Adrenal gland (tissue), 19 donors: ENCODE measurements at places on chromosomes 2 and 18. TPM values are rescaled to one million over a fixed set of nuclear protein-coding genes. Genes with fewer than 3 reads are reported as not detected.
A peak's percentile ranks its signal among the peaks of the same experiment; 100 is the strongest.

KLF11 gene
- total RNA-seq: 33.1 TPM

GPR39 gene
- total RNA-seq: 0.28 TPM

HOXD8 gene
- total RNA-seq: 31.8 TPM

CABYR gene
- 9.6 TPM for total RNA-seq

LANCL1 gene
- total RNA-seq: 42.8 TPM

COX7A2L gene
- total RNA-seq: 377 TPM

CSRNP3 gene
- 11.5 TPM for total RNA-seq

KLHL14 gene
- total RNA-seq: 0.39 TPM

PKDCC gene
- 50.4 TPM for total RNA-seq

FIGN gene
- total RNA-seq: 4.8 TPM

FZD7 gene
- 4.3 TPM for total RNA-seq

DNAH6 gene
- total RNA-seq: 0.67 TPM

DNA sequence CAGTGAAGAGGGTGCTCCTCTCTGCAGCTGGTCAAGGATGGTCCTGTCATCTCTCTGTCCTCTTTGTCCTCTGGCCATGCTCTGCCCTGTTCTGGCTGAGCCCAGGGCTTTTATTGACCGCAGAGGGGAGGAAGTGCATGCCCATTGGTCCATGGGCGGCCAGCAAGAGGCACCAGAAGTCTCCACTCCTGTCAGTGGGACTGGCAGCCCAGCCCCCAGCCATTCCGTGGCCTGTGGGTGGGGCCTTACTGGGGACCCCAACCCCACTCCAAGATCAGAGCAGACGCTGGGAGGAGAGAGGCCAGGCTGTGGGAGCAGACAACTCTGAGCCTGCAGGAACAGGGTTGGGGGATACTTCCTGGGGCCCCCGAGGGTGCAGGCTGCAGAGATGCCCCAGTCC, 156.9 kb downstream of the CTNNA2 start:
- DNase-seq: no peak

DNA sequence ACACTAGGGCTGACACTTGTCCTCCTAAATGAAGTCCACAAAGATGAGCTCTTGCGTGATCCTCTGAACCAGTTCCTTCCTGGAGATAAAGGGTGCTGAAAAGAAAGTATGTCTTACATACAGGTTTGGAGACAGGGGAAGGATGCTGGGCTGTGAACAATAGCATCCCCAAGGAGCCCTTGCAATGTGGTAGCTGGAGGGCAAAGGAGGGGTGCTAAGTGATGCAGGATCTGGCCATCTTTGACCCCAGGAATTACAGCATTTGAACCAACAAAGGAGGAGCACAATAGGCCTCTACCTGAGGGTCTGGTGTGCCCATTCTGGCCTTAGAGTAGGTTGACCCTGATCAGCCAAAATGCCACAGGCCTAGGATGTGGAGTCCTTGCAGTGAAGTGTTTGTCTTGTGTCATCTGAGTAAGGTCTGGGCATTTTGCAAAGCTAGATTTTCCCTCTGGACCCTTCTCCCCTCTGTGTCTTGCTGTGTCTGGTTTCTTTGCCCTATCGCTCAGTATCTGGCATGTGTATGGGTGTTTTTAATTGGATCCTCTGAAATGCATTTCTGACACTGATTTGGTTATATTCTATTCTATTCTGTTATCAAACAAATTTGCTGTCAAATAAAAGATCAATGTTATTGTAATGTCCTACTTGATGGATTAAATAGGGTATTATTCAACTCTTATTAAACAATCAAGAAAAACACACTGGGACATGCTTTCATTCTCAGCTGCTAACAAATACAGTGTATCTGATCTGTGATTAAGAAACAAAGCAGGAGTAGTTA, 364.8 kb upstream of the MEIS1 start:
- DNase-seq: no peak

DNA sequence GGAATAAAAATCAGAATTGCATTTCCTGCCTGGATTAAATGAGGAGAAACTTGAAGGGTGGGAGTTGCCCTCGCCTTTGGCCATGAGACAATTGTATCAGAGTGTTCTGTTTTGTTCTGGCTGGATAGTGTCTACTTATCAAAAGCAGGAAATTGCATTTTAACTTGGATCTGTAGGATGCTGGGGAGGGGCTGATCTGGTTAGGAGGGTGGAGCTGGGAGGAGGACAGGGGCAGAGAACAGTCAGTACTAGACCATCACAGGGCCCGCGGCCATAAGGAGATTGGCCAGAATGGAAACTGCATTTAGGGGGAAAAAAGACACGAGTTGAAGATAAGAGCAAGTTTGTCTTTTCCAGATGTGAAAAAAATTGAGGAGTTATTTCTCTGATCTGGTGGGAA, 199.1 kb upstream of the POU3F3 start:
- peak; percentile 32 for DNase-seq

DNA sequence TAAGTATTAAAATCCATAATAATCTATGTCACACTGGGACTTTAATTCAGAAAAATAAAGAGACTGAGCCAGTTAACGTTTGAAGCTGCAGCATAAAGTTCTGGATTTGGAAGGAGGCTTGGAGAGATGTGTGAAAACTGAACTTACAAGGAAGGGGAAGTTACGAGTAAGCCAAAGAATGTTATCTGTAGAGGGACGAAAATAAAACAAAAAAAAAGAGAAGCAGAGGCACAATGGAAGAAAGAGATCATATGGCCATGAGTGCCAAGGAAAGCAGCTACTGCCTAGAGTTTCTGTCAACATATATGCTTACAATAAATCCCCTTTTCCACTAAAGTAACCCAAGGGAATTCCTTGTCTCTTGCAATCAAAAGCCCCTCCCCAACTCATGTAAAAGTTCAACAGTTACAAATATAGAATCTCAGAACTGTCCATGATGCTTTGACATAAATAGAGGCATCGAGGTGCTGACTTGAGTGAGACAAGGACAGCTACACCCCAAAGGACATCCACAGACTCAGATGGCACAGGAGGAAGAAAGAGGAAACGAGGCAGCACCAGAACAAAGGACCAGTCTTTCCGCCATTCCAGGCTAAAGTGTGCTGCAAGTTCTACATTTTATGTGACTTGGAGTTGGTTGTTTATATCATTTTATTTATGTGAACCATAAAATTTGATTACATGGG, 16.1 kb upstream of the ARL5A start:
- no peak for DNase-seq

DNA sequence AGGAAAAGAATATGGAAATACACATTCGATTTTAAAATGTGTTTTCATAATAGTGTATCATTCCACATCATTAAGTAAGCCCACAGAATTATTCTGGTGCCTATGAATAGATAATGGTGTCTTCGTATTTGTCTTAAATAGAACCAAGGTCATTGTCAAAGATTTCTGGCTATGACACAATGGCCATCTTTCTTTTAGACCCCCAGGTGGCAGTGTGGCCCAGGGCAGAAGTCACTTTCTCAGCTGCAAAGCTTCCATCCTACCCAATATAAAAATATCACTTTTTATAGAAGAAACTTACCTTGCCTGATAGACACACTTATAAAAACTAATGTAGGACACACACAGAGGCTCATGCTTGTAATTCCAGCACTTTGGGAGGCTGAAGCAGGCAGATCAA, 57.5 kb downstream of the ZRANB3 start:
- peak; percentile 27 for DNase-seq

GRCh38 chr18:58268849-58269248, 224.8 kb downstream of the NEDD4L start:
- peak; percentile 46 for DNase-seq

- peak; percentile 47 for DNase-seq
These were observed 121.0 kb upstream of the SLC39A10 start for GRCh38 chr2:195535911-195536522.

- no peak for DNase-seq
These were observed 17.9 kb upstream of the AOX1 start for GRCh38 chr2:200567932-200568331.

DNA sequence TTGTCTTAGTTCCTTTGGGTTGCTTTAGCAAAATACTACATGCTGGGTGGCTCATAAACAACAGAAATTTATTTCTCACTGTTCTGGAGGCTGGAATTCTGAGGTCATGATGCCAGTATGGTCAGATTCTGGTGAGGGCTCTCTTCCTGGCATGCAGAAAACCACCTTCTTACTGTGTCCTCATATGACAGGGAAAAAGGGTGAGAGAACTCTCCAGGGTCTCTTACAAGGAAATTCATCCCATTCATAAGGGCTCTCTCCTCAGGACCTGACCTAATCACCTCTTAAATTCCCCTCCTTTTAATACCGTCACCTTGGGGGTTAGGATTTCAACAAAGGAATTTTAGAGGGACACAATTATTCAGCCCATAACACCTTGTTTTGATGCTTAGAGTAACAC, 243.1 kb upstream of the TNP1 start:
- no peak for DNase-seq

- no peak for DNase-seq
These were observed 348.9 kb downstream of the HRH4 start for GRCh38 chr18:24809173-24809950.

DNA sequence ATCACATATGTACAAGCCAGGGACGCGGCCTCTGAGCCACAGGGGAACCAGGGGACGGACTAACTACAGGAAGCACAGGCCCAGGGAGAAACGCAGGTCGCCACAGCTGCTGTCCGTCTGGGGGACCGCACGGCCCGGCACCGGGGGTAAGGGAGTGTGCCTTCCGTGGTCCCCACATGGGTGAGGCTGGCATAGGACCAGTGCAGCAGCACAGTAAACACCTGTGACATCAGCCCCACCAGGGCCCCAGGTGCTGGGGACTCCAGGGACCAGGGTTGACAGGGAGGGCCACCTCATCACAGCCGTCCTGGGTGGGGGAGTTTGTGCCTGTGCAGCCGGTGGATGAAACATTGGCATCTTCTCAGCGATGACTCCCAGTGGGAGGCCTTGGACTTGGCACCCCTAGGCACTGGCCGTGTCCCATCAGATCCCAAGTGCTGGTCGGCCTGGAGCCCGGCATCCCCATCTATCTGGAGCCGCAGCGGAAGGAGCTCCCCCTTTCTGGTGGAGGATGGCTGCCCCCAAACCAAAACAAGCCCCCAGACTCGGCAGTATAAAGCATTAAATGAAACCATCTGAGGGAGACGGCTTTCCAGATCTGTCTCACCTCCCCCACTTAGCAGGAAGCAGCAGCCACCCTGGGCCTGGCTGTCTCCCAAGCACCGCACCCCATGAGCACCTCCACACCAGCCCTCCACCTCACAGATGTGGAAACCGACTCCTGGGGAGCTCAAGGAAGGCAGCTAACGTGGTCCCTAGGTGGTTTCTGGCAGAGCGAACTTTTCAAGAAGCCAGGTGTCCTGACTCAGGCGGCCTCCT, 22.5 kb downstream of the AQP12A start:
- DNase-seq: no peak

DNA sequence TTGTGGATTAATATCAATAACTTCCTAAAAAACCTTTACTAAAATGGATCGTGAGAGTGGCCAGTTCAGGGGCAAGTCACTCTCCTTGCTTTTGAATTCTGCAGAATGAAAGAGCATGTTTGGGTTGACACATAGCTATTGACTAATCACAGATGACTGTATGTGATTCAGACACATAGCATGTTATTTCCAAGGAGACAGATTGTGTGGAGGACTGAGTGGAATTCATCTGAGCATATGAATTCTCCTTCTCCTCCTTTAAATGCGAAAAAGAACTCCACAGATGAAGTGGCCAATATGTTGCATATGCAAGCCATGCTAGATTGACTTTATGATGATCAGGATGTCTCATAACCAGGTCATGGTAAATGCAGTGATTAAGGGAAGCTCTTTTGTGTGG, 249.4 kb upstream of the FAM98A start:
- no peak for DNase-seq

DNA sequence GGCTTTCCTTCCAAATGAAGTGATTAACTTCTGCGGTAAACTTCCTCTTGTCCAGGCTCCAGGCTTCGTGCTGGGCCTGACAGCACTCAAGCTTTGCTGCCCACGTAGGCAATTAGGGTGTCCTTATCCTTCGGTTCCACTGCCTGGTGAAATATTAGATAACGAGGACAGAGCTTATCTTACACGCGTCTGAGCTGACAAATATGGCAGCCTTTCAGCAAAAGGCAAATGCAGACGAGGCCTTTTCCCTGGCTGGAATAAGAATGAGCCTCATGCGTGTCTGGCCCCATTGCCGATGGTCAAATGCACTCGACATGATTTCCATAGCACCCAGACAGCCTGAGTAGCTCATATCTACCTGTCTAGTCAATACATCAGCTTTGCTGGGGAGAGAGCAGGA, 141.5 kb downstream of the FAM210A start:
- no peak for DNase-seq

- no peak for DNase-seq
These were observed 486.7 kb upstream of the SALL3 start for GRCh38 chr18:78492813-78493371.

DNA sequence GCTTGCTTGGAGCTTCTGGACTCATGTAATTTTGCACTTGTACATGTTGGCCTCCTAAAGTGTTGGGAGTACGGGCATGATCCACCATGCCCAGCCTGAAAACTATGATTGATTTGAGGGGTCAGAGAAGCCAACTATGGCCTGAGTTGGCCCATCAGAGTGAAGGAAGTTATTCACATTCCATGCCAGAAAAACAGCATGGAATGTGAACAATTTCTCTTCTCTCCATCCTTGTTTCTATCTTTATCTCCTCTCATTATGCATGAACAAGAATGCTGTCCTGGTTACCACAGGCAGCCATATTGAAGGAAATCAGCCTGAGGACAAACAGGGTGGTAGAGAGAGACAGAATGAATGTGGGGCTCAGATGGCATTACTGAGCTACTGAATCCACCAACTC, 3.5 kb upstream of the CD226 start:
- no peak for DNase-seq

- DNase-seq: no peak
These were observed 49.4 kb downstream of the AGAP1 start for GRCh38 chr2:235543128-235543750.

GRCh38 chr2:109349503-109350465, 220.8 kb downstream of the SH3RF3 start:
- DNase-seq: peak; percentile 50

DNA sequence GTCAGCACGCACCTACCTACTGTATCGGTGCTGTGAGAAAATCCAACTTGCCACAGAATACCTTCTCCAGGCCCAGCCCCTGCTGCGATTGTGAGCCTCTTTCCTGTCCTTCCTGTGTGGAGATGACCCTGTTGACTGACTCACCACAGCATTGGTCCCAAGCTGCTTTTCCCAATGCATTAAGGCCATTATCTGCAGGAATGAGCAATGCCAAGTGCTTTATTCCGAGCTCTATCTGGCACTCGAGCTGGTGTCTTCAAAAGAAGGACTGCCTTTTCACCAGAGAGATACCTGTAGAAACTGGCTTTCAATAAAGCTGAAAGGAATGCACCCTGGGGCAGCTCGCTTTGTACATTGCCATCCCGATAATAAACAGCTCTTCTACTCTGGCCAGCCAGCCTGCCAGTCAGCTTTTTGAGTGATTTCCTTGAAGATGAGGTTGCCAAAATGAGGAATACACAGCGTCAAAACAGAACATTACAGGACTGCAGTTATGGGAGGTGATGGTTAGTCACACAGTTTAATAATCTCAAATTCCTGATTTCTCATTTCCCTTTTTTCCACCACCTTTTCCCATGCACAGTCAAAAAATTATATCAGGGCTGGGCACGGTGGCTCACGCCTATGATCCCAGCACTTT, 8.3 kb upstream of the RNF103 start:
- DNase-seq: no peak
